ENCODE measurements at places on chromosomes 16 and 17.

- DNase-seq = no peak
Observed at GRCh38 chr16:2372684-2373083, 32.2 kb upstream of the ABCA3 start.

GRCh38 chr17:13865650-13866049 is 203.7 kb upstream of the COX10 start:
- no peak for DNase-seq

DNA sequence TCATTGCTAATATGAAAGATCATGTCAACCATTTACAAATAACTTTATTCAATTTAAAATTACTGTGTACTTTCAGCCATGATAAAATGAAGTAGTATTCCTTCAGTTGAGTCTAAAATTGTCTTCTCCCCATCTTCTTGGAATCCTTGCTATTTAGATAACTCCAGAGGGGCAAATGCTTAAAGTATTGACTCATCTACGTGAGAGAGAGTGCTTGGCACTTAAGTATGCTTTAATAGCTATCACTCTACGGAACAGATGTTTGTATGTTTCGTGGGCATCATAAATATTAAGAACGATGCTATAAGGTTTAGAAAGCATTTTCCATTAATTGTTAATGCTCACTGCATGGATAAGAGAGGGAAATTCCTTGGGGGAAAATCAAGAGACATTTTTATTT is 69.3 kb upstream of the MED13 start:
- no peak for DNase-seq

GRCh38 chr16:57711346-57711745 is 16.7 kb downstream of the DRC7 start:
- DNase-seq = no peak

GRCh38 chr17:16941072-16942036 is 30.6 kb downstream of the TNFRSF13B start:
- DNase-seq = peak; percentile 73

- peak; percentile 53 for DNase-seq
Observed at GRCh38 chr16:19691161-19691711, 26.8 kb downstream of the KNOP1 start.

DNA sequence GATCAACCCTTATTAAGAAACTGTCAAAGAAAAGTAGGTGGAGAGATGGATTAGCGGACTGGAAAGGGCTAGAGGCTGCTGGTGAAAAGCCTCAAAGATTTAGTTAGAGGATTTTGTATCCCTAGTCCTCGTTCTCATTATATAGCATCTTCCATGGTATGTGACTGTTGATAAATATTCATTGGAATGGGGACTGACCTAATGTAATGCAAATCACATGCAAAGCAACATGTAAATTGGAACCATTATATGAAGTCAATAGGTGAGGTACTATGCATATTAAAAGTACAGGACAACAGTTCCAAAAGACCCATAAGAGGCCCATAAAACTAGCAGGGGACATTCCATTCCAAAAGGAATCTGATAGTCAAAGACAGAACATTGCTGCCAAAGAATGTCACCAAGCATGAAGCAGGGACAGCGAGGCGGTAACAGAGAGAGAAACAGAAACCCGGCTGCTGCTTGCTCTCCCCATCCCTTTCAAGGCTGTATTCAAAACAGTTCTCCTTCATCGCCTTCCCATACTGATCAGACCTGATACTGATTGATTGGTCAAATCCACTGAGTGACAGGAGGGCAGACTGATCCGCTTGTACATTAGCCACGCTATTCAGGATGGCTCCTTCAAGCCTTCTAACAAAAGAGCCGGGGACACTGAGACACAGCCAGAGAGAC is 44.5 kb downstream of the SOX9 start:
- DNase-seq = no peak

DNA sequence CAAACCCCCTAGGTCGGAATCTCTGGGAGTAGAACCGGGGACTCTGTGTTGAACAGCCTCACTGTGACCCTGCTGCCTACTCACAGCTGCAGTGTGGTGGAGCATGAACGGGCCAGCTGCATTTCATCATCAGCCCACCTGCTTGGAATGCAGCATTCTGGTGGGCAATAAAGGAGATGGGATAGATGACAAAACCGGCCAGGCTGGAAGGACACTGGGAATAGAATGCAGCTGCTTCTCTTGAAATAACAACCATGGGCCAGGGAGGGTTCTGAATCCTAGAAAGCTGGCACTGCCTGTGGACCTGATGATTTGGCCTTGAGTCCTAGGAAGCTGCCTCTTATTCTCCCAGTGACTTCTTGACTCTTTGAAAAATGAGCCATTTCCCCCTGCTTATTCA is 23.5 kb downstream of the CFAP97D1 start:
- no peak for DNase-seq

GRCh38 chr16:9054460-9054859 is 37.0 kb upstream of the HAPSTR1 start:
- DNase-seq = no peak

DNA sequence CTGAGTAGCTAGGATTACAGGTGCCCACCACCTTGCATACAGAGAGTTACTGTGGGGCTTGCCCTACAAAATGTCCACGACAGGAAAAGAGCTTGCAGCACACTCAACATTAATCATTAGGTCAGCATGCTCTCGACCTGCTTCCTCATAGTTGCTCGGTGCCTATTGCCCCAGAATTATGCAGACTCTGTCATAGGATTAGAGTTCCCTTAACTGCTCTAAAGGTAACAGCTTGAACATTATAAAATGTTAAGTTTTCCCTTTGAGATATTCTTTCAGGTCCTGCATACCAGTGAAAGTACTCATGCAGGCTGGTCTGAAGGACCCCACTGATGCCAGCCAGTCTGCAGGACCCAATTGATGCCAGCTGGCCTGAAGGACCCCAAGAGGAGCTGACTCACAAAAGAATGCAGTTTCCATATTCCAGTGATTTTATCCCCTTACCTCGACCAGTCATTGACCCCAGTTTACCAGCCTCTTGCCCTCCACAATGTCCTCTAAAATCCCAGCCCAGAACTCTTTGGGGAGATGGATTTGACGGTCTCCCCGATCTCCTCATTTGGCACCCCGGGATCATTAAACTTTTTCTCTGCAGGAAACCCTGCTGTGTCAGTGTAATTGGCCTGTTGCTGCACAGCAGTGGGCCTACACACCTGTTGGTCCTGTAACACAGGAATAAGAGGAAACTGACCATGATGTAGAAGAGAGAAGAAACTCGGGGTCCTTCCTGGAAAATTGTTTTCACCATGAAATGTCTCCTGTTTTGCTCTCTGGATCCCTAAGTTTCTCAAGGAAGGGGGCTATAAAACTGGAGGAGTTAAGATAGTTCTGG is 10.6 kb downstream of the ICAM2 start:
- peak; percentile 85 for DNase-seq

DNA sequence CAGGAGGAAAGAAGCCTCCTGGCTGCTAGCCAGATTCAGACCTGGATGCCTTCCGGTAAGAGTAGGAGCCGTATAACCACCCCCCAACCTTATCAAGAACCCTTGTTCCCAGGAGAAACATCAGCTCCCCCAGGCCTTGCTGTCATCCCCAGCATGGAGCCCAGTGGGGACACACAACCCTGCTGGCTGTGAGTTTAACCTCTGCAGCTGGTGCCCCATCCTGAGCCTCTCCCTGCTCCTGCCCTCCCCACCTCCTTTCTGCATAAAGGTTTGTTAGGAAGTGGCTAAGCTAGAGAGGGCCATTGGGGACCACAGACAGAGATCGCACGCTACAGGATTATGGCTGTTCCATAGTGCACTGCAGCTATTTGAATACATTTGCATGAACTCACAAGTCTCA is 55.5 kb upstream of the RPL38 start:
- no peak for DNase-seq

DNA sequence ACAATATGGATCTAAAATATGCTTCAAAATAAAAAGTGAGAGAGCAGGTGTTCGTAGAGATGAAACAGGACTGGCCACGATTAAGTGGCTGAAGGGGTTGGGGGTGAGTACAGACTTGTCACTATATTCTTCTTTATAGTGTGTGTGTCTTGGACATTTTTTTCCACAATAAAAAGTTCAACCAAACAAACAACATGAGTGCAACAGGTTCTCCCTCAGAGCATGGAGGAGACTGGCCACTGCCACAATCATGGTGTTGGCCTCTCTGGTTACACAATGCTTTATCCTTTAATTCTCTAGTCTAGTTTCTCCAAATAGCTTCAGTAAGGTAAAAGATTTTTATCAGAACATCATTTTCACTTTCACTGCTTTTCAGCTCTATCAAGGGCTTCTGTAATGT is 109.3 kb downstream of the PARN start:
- DNase-seq = no peak

DNA sequence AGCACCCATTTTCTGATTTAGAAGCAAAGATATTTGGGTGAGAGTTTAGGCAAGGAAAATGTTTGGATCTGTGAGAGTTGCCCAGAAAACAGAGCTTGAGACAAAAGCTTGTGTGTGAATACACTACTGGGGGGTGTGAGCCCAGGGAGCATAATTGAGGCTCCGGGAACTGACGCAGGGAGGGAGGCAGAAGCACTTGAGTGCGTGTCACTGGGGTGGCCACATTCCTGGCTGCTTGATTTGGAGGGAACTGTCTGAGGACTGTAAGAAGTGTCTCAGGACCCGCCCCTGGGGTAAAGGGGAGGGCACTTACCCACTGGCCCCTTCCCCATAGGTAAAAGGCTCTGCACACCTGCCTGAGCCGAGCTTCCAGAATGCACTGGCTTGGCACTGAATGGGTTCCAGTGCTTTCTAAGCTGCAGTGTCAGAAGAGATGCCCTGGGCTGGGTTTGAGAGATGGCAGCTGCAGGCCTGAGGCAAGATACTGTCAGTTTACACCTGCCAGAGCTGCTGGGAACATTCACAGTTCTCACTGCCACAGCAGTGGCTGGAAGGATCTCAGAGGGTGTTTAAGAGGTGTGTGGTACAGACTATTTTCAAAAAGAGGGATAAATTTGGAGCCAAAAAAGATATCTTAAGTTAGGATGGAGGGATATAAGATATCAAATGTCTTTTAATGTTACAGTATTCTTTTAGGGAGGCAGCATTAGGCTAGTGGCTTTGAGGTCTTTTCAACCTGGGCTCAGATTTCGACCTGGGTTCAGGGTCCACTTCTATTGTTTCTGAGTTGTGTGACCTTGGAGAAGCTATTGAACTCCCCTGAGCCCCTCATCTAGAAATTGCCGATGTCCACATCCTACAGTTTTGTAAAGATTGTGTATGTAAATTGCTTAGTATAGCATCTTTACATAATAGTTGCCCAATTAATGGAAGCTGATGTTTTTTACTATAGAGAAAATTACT is 6.9 kb upstream of the TEX2 start:
- no peak for DNase-seq

DNA sequence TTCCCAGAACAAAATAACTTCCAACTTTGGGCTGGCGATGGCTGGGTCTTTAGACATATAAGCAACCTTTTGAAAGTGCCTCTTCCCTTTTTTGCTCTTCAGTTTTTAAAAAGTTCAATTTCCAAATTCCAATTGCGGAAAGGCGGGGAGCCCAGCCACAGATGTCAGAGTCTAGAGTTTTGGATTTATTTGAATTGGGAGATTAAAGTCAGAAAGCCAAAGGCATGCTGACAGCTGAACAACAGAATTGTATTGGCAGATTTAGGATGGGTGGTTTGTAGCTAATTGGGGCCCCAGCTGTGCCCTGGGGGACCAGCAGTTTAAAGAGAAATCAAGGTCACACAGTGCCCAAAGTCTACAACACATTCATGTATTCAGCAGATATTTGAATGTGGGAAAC is 10.5 kb downstream of the YPEL2 start:
- no peak for DNase-seq

DNA sequence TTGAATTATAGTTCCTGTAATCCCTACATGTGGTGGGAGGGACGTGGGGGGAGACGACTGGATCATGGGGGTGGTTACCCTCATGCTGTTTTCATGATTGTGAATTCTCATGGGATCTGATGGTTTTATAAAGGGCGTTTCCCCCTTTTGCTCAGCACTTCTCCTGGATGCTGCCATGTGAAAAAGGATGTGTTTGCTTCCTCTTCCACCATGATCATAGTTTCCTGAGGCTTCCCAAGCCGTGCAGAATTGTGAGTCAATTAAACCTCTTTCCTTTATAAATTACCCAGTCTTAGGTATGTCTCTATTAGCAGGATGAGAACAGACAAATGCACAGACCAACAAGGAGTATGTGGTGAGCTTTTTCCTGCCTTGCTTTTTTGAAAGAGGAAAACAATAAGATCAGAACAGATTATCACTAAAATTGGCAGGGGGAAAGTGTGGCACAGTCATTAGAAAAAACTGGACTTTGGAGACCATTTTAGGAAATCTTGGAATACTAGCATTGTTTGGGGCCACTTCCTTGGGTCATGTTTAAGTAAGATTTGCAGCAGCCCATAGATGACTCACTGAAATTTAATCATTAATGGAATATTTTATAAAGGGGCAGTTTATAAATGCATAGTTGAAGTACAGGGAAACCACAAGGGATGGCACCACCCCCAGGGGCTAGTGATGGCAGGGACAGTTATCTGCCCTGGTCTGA is 352.8 kb downstream of the CDH13 start:
- no peak for DNase-seq

GRCh38 chr16:12027558-12028287 is 51.2 kb downstream of the SNX29 start:
- no peak for DNase-seq

DNA sequence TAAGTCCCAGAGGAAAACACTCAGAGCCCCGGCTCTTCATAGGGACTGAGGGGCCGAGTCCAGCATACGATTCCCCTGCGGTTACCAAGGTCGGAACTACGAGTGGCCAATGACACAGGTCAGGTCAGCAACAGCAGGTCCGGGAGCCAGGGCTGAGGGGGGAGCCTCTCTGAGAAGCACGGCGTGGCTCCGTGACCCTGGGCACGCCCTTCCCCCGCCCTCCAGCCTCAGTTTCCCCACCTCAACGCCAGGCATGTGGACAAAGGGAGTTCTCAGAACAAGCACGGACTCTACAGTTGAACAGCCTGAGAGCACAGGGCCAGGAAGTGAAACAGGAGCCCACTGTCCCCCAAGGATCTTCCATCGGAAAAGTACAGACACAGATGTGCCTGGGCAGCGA is 25.6 kb downstream of the TPSD1 start:
- DNase-seq = no peak

GRCh38 chr17:40433551-40434415 is 9.5 kb upstream of the IGFBP4 start:
- DNase-seq = no peak

DNA sequence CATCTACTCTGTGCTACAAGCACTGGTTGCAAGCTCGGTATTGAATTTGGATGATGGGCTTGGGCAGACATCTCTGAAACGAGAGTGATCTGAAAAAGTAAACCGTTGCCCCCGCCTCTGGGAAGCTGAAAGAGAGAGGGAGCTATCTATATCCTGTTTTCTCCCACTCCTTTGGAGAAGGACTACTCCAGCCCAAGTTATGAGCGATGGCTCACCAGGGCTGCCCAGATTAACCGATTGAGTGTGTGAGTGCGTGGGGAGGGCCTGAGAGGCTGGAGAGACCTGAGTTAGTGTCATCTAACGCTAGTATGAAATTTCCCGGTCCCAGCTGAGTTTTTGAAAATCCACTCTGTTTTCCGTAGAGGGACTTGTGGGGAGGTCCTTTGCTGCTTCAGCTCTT is 11.5 kb downstream of the MGAT5B start:
- no peak for DNase-seq

Measured in PC-3 (cell line).